ENCODE measurements at places on chromosomes 7 and 10.
A peak's percentile ranks its signal among the peaks of the same experiment; 100 is the strongest.

DNA sequence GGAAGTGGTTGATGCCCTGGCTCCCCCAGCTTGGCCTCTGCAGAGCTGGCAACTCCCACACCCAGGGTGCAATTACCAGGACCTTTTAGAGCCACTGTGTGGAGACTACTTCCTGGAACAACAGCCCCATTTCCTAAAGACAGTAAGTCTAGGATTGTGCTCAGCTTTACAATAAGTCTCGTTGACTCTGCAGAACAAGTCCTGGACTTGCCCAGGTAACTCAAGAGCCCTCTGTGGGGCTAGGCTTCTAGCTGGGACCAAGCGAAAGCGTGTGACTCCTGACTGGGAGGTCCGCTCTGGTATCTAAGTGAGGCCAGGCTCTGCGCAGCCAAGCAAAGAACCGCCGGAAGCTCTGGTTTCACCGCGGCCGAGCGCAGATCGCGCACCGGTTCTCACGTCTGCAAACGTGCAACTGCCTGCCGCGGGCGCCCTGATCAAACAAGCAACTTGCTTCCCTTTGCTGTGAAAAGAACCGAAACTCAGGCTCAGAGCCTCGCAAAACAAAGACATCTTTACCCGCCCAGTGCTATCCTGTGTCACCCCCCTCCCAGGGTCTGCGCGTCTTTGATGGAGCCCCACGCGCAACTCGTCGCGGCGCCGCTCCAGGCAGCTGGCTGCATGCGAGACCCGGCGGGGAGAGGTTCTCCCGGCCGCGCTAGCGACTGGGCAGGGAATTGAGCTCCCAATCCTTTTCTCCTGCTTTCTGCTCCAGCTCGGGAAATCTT is 4.4 kb upstream of the PDLIM1 start:
- peak; percentile 85 for DNase-seq
- peak overlapping the region; percentile 60 for H3K4me3 ChIP-seq
- peaks cover 48% of the 10 kb centered on the region for H3K27me3 ChIP-seq
- peak overlapping the region; percentile 93 for H3K27ac ChIP-seq

DNA sequence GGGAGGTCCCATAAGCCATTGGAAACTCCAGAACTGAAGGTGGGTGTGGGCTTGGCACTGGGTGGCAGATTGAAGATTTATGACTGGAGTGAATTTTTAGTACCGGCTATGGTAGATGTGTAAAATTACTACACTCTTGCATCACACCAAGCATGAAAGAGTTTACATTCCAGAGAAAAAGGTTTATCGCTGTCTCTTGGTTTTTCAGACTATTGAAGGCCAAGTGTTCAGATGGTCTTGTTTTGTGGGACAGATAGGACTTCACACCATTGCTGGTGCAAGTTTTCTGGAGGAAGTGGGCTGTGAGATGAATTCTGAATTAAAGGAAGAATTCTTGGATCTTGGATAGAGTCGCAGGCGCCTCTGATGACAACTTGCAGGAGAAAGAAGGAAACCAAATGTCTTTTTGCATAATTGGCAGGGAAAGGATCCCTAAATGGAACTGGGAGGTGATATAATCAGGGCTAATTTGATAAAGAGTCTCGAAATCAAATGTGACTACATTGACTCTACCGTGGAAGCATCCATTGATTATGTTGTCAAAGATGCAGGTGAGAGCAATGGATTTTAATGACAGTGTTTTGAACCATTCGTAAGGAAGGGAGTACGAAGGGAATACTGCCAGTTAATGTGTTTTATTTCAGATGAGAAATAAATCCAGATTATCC is 14.2 kb upstream of the NMT2 start:
- peaks cover 30% of the 10 kb centered on the region for H3K4me1 ChIP-seq
- H3K4me3 ChIP-seq = no peak overlapping the region

GRCh38 chr10:129642427-129642826 is 175.4 kb downstream of the MGMT start:
- H3K36me3 ChIP-seq = no peaks in the 10 kb centered on the region
- H3K27me3 ChIP-seq = no peaks in the 10 kb centered on the region
- no peak for DNase-seq

DNA sequence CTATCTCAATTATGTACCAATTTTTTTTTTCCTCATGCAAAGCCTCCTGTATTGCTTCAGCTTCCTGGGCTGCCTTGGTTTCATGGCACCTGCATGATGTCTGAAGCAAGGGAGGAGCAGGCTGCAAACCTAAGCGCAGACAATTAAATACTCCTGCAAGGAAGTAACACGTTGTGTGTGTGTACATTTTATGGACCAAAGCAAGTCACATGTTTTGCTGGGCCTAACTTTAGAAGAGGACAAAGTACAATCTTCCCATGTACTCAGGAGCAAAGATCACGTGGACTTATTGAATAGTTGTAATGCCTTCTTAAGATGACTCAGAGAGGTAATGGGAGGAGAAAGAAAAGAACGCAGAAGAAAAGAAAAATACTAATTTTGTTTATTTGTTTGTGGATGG is 944.0 kb upstream of the C7orf33 start:
- no peak for DNase-seq
- no peaks in the 10 kb centered on the region for H3K36me3 ChIP-seq
- no peaks in the 10 kb centered on the region for H3K27me3 ChIP-seq
- no peak overlapping the region for H3K27ac ChIP-seq
- no peaks in the 10 kb centered on the region for H3K4me1 ChIP-seq

DNA sequence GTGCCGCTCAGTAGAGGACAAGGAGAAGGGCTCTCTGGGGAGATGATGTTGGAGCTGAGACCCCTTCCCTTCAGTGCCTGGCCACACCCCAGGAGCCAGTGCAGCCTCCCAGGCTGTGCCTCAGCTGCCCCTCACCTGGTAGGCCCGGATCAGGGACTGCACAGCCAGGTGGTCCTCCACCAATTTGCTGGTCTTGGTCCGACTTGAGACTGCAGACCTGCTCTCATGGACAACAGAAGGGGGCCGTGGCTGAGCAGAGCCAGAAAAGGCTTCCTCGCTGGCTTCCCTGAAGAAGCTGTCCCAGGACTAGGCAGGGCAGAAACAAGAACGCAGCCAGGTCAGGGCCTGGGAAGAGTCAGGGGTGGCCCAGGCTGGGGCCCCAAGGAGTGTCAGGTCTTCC is 5.5 kb downstream of the OGDHL start:
- peaks cover 22% of the 10 kb centered on the region for H3K27me3 ChIP-seq
- no peak overlapping the region for H3K27ac ChIP-seq
- H3K4me1 ChIP-seq = no peaks in the 10 kb centered on the region
- no peak for DNase-seq
- H3K36me3 ChIP-seq = no peaks in the 10 kb centered on the region

GRCh38 chr7:106421181-106421762 is 136.5 kb upstream of the NAMPT start:
- no peaks in the 10 kb centered on the region for H3K27me3 ChIP-seq
- H3K4me1 ChIP-seq = peaks cover 13% of the 10 kb centered on the region
- no peak for DNase-seq
- no peak overlapping the region for H3K4me3 ChIP-seq
- H3K27ac ChIP-seq = no peak overlapping the region

GRCh38 chr7:115634633-115635032 is 395.9 kb downstream of the TFEC start:
- no peak for DNase-seq
- H3K27me3 ChIP-seq = no peaks in the 10 kb centered on the region
- H3K4me3 ChIP-seq = no peak overlapping the region
- H3K4me1 ChIP-seq = no peaks in the 10 kb centered on the region

- H3K36me3 ChIP-seq = no peaks in the 10 kb centered on the region
- H3K27ac ChIP-seq = no peak overlapping the region
- no peaks in the 10 kb centered on the region for H3K27me3 ChIP-seq
- DNase-seq = no peak
Observed at GRCh38 chr10:132263866-132264265, 43.9 kb downstream of the STK32C start.

- peak overlapping the region; percentile 71 for H3K4me3 ChIP-seq
- H3K27me3 ChIP-seq = peaks cover 61% of the 10 kb centered on the region
- no peak for DNase-seq
- peaks cover 14% of the 10 kb centered on the region for H3K4me1 ChIP-seq
- no peak overlapping the region for H3K27ac ChIP-seq
- no peaks in the 10 kb centered on the region for H3K36me3 ChIP-seq
Observed at GRCh38 chr7:131554880-131555516, 1.4 kb downstream of the PODXL start.

- H3K36me3 ChIP-seq = peaks cover 3% of the 10 kb centered on the region
- peaks cover 37% of the 10 kb centered on the region for H3K4me1 ChIP-seq
- peaks cover 14% of the 10 kb centered on the region for H3K27me3 ChIP-seq
- DNase-seq = no peak
- H3K27ac ChIP-seq = no peak overlapping the region
Observed at GRCh38 chr10:79239924-79240581, 107.2 kb upstream of the PPIF start.

Data from activated naive CD4-positive, alpha-beta T cell treated with anti-CD3 and anti-CD28 coated beads, Interleukin-2, amount 10 ng/mL, durations not matched to agents 7 days and 5 days (primary cell).